ENCODE measurements at places on chromosomes 7 and 10.

- DNase-seq: peak; percentile 77
These were observed 137.9 kb upstream of the MKI67 start for GRCh38 chr10:128263891-128264688.

DNA sequence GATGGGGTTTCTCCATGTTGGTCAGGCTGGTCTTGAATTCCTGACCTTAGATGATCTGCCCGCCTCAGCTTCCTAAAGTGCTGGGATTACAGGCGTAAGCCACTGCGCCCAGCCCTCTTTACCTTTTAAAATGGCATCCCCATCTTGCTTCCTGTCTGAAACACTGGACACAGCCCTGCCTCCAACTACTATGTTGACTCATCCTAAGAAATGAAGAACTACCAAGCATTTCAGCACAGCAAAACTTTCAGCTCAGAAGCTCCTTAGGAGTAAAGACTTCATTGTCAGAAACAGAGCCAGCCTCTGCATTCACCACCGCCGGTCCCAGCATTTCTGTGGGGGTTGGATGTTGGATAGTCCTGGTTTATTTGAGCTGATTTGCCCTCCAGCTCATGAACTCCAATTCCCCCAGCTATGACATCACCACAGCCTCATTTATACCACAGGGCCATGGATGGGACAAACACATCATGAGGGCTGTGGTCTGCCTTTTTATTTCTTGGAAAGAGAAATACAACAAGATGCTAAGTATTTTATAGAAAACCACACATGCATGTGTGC is 123.5 kb downstream of the ADCY1 start:
- no peak for DNase-seq

DNA sequence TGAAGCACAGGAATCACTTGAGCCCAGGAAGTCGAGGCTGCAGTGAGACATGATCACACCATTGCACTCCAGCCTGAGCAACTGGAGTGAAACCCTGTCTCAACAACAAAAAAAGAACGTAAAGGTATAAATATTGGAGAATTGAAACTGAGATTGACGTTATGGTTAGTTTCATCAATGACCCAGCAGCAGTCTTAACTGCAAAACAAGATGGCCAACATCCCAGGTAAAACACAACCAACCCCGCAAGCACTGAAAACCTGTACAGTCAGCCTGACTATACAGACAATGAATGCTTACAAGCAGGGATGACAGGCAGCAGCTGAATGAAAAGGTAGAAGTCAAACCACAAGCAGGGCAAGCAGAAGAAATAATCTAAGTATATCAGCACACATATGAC is 34.7 kb downstream of the WAPL start:
- no peak for DNase-seq

GRCh38 chr7:156985101-156985992 is 25.1 kb downstream of the MNX1 start:
- DNase-seq: no peak

GRCh38 chr7:134879815-134880475 is 100.5 kb downstream of the CALD1 start:
- no peak for DNase-seq

- DNase-seq: no peak
These were observed 70.7 kb downstream of the LCOR start for GRCh38 chr10:96902731-96903358.

GRCh38 chr7:104980841-104981671 is 32.9 kb upstream of the KMT2E start:
- no peak for DNase-seq

GRCh38 chr10:2958659-2959058 is 108.7 kb upstream of the PFKP start:
- no peak for DNase-seq

- DNase-seq: peak; percentile 11
These were observed 72.9 kb upstream of the CAV2 start for GRCh38 chr7:116426428-116427156.

DNA sequence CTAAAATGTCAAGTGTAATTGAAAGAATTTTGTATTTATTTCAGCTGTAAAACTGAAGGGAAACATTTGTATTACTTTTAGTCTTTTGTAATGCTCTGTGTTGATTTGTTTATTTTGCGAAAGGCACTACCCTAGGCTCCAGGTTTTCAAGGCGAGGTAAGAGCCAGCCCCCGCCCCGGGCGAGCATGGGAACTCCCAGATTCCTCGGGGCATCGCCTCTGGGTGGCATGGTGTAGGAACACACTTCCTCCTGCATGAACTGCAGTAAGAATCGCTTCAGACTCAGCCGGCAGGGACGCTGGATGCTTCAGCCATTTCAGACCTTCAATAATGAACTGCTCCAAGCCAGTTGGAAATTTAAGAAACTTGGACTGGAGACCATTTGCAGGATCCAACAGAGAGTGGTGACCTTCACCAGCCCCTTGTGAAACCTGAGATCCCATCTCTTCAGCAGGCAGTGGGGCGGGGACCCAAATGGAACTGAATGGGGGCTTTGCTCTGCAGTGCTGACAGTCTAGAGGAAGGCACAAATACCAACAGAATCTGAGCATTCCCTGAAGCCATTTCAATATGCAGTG is 544.3 kb upstream of the MGMT start:
- DNase-seq: no peak

DNA sequence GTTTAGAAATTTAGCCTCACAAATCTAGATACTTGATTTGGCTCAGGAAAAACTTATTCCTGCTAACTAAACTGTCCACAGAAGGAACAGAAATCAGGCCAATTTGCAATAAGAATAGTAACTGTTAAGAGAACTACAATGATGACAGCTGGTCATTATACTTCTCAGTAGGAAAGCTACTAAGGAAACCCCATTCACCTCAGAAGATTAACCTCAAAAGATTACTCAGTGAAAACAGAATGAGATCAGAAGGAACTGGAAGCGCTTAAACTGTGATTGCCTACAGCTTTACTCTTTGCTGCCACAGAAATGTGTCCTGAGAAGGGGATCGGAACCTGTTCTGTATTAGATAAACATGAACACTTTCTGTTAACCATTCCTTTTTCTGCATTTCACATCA is 24.3 kb upstream of the DNAJB12 start:
- no peak for DNase-seq

DNA sequence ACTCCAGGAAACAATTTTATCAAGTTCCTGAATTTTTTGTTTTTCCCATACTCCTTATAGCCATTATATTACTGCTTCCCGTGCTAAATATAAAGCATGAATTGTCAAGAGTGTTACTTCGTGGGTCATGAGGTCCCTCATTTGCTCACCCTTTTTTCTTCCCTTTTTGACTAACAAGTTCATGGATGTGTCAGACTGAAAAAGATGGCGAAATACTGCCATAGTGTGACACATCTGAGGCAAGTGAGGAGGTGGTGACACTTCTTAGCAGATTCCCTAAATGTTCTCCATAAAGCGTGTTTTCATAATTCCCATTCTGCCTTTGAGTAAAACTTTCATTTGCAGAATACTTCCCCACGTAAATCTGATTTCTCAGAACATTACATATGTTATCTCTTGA is 269.6 kb upstream of the FZD1 start:
- no peak for DNase-seq

GRCh38 chr10:74708246-74708645 is 118.2 kb upstream of the KAT6B start:
- DNase-seq: no peak

DNA sequence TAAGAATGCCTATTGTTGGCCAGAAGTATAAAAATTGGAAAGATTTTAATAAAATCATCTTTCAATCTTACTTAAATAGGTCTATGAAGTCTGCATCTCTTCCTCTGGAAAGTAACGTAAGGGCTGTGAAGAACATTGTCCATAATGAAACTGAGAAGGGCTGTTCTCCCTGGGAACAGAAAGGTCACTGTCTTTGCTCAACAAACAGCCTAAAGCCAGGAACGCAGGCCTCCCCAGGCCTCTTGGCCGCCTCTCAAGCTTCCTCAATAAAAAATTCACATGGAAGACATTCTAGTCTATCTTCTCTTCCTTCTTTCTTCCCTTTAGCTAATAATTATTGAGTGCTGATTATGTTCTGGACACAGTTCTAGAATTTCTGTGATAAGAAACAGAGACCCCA is 9.1 kb upstream of the IDI2 start:
- no peak for DNase-seq

- DNase-seq: no peak
These were observed 25.6 kb downstream of the ADRA2A start for GRCh38 chr10:111102359-111102837.

GRCh38 chr10:129045599-129045998 is 421.4 kb upstream of the MGMT start:
- no peak for DNase-seq

- peak; percentile 15 for DNase-seq
These were observed 65.3 kb upstream of the AQP1 start for GRCh38 chr7:30846378-30846777.

DNA sequence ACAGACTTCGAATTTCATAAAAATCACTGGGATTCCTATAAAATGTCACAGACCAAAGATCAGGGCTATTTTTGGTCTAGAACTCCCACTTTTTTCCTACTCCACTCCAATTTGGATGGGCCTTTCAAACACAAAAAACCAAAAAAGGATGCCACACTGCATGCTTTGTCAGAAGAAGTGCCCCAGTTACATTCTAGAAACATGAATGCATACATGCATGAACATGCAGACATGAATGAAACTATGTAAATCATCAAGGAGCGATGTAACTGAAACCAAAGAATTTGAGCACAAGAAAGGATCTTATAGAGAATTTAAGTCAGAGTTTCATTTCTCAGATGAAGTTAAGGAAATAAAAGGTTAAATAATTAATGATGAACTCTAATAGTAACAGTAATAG is 31.8 kb upstream of the FAM133B start:
- no peak for DNase-seq

DNA sequence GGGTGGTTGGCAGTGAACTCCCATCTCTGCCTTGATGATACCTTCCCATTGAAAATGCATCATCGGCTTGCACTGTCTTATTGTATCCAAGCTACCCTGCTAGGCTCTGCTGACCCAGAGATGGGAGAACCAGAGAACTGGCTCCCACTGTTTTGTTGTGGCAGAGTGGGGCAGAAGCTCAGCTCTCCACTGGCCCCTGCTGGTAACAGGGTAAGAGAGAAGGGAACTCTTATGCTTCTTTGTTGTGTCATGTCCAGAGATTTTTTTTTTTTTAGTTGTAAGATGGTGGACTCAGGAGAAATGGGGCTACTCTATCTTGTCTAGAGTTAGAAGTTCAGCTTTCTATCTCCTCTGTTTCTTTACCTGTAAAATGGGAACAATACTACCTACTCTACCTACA is 100.5 kb upstream of the SDK1 start:
- DNase-seq: peak; percentile 63

- DNase-seq: peak; percentile 86
These were observed 1.2 kb downstream of the CALY start for GRCh38 chr10:133335246-133336117.

- no peak for DNase-seq
These were observed 99.0 kb upstream of the NMT2 start for GRCh38 chr10:15267496-15267895.

DNA sequence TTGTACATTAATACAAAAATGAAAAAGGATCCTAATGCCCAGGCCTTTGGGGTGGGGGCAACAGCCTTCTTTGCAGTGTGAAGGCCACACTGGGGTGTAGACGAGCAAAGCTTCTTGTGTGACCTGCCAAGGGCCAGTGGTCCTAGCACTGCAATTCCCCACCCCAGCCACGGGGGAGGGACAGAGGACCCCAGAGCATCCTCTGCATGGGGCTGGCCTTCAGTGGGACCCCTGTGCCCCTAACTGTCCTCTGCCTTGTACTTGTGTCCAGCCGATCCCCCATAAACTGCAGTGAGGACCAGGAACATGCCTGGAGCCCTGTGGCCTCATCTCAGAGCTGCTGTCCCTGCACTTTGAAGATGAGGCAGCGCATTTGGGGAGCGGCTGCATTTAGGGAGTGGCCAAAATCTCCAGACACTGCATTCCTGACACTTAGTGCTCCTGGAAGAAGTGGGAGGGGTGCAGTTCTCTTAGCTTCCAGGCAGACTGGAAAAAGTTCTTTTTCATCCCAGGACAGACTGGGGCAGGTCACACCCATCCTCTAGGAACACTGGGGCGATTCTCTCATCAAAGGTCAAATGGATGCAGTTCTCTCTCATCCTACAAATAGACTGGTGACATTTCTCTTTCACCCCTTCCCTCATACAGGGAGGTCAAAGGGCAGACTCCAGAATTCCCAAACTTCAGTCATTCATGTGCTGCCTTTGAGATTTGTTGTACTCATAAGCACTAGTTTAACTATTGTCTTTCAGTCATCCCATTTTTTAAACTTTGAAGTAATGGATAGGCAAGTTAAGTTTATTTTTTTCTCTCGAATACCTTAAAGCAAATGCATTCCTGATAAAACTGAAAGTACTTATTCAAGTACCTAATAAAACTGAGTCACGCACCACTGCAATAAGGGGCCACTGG is 922 bp upstream of the MYO1G start:
- DNase-seq: peak; percentile 56

DNA sequence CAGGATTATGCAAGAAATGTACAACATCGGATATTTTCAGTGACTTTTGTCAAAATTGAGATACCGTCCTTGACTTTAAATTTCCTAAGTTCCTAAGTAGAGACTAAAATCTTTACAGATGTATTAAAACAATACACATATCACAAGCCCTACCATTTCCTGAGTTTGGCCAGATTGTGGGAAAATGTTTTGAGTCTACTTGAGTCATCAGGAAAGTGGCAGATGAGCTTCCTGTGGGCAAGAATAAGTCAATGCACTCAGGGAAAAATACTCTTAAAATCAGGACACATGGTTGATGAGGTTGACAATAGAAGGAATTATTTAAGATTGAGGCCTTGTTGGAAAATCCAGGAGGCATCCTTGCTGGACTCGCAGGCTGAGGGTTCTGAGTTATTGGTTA is 162.5 kb downstream of the SNX10 start:
- DNase-seq: no peak

DNA sequence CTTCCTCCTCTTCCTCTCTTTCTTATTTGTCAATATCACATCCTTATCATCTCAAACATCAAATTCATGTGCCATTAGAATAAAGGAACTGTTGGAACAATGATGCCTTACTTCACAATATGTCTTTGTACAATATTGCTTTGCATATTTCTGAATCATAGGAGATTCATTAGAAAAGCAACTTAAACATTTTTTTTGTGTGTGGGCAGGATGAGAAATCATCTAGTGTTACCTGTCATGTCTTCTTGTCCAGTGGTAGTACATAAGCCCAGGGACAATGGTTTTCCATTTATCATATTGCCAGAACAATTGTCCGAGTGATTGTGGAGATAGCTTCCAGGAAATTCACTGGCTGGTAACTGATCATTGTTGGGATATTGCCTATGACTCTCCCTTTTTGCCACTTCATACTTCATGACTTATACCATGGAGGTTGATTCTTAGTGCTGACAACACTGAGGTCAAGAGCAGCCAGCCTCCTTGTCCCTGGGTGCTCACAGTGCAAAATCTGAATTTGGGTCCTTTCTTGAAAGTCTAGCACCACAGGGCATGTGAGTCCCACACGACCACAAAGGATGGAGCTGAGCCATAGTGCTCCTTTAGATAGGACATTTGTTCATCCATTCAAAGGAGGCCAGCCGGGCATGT is 215.0 kb downstream of the MDFIC start:
- no peak for DNase-seq

All from activated CD4-positive, alpha-beta T cell treated with anti-CD3 and anti-CD28 coated beads for 36 hours (primary cell).